ENCODE measurements at places on chromosomes 12 and 14.

DNA sequence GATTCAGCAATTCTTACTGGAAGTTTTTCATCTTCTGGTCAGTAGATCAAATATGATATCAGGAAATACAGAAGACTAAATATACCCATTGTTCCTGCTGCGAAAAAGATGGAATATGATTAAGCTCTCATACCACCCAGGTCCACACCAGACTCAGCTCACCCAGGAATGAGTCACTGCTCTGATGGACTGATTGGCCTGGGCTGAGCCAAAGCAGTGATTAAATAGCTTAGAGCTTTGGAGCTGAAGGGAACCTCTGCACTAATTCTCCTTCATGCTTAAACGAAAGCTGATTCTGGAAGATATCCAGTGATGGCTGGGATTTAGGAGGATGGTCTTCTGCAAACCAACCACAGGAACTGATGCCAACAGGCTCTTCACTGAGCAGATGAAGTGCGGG, 62.0 kb upstream of the SYT1 start:
- peak; percentile 86 for DNase-seq

DNA sequence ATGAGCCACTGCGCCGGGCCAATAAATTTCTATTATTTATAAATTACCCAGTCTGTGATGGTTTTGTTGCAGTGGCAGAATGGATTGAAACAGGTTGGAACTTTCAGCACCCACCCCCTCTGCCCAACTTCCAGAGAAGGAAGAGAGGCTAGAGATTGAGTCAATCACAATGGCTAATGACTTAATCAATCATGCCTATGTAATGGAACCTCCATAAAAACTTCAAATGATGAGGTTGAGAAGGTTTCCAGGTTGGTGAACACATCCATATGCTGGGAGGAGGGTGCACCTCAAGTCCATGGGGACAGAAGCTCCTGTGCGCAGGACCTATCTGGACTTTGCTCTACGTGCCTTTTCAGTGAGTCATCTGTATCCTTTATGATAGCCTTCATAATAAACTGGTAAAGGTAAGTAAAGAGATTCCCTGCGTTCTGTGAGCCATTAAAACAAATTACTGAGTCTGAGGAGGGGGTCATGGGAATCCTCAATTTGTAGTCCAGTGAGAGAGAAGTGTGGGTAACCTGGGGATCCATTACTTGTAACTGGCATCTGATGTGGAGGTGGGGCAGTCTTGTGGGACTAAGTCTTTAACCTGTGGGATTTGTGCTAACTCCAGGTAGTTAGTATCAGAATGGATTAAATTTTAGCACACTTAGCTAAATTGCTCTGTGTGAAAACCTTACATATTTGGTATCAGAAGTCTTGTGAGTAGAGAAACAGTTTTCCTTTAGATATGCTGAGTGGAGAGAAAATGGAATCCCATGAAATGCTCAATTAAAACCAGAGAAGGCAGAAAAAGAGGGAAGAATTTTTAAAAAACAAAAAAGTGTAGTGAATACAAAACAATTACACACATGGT, 11.7 kb upstream of the NGDN start:
- no peak for DNase-seq

GRCh38 chr14:90645842-90646443, 170.3 kb downstream of the TTC7B start:
- peak; percentile 43 for DNase-seq

DNA sequence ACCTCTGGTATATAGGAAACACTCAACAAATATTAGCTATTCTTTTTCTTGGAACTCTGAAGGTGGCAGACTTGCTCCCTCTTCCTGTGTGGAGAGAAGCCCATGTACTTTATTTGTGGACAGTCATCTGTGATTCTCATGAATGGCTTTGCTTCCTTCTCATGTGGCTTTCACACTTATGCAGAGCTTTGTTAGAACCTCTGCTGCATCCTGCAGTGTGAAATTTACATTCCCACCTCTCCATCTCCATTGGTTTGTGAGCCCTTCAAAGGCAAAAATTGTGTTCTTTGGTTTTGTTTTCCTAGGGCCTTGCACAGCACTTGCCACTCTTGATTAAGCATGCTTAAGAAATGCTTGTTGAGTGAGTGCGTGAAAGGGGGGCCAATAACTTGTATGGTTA, 51.9 kb downstream of the BICD1 start:
- no peak for DNase-seq

- DNase-seq = peak; percentile 50
These were observed 278.1 kb upstream of the FAR2 start for GRCh38 chr12:28870839-28871440.

DNA sequence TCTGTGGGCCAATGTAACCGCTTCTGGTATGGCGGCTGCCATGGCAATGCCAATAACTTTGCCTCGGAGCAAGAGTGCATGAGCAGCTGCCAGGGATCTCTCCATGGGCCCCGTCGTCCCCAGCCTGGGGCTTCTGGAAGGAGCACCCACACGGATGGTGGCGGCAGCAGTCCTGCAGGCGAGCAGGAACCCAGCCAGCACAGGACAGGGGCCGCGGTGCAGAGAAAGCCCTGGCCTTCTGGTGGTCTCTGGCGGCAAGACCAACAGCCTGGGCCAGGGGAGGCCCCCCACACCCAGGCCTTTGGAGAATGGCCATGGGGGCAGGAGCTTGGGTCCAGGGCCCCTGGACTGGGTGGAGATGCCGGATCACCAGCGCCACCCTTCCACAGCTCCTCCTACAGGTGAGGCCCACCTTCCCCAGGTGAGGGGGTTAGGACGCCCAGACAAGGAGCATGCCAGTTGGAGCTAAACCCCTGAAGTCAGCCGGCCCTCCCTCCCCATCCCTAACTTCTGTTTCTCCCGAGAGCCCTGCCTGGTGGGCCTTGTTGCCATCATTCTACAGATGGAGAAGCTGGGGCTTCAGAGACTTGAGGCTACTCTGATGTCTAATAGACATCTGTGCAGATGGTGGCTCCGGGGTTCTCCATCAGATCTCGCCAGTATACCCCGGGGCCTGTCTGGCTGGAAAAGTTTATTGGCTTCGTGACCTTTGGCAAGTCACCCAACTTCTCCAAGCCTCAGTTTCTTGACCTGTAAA, 25.3 kb downstream of the PAPLN start:
- DNase-seq = no peak

- no peak for DNase-seq
These were observed 826 bp upstream of the HOXC6 start for GRCh38 chr12:54027442-54027786.

- peak; percentile 65 for DNase-seq
These were observed 8.5 kb downstream of the SLC38A1 start for GRCh38 chr12:46260124-46260912.

DNA sequence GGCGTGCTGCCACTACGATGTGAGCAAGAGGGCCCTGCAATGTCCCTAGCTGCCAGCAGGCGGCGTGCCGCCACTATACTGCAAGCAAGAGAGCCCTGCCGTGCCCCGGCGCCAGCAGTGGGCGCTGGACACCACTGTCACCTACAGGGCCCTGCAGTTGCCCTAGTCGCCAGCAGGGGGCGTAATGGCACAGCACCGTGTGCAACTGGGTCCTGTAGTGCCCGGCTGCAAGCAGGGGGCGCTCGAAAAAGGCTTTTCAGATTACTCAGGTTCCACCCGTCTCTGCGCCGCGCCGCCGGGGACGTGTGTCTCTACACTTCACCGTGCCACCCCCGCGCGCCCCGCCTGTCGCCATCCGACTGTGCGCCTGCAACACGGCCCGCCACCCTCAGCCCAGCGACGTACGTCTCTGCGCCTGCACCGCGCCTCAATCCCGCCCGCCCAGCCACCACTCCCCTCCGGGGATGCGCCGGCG, 1356.9 kb downstream of the TMEM121 start:
- DNase-seq = no peak

DNA sequence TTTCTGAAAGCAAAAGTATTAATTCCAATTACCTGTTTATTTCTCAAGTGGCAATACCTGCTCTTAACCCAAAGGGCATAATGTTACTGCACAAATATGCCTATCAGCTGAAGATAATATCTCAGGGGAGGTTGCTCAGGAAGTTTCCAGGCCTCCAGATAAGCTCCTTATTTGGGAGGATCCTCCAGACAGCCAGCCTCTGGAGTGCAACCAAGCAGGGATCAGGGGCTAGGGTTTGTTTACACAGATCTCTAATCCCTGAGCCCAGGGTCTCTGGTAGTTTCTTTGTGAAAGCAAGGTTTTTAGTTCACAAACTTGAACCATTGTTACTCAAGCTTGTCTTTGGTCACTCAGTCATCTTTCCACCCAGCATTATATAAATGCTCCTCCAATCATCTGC, 124.4 kb downstream of the SLC38A4 start:
- DNase-seq = no peak

- DNase-seq = peak; percentile 66
These were observed 101.0 kb downstream of the BEGAIN start for GRCh38 chr14:100486025-100486828.

DNA sequence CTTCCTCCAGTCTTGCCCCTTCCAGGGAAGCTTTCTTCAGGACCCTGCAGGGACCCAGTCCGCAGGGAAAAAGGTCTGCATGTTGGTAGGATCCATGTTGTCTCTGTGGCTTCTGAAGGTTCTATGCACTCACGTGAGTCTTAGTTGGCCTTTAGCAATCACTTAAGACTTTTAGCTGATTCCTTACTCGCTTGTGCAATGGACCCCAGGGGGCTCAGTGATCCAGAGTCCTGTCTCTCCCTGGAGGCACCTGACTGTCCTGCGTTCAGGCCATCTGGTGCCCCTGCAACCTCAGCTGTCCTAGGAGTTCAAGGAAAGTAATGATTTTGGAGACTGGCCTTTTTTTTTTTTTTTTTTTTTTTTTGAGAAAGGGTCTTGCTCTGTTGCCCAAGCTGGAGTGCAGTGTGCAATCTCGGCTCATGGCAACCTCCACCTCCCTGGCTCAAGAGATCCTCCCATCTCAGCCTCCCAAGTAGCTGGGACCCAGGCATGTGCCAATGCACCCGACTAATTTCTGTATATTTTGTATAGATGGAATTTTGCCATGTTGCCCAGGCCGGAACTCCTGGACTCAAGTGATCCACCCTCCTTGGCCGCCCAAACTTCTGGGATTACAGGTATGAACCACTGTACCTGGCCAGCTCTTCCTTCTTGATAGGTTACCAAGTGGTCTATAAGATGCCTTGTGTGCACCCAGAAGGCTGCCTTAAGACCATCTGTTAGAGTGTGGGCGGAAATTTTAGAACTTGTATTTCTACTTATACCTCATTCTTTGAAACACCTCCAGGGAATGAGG, 4.6 kb downstream of the IFI27L2 start:
- peak; percentile 22 for DNase-seq

DNA sequence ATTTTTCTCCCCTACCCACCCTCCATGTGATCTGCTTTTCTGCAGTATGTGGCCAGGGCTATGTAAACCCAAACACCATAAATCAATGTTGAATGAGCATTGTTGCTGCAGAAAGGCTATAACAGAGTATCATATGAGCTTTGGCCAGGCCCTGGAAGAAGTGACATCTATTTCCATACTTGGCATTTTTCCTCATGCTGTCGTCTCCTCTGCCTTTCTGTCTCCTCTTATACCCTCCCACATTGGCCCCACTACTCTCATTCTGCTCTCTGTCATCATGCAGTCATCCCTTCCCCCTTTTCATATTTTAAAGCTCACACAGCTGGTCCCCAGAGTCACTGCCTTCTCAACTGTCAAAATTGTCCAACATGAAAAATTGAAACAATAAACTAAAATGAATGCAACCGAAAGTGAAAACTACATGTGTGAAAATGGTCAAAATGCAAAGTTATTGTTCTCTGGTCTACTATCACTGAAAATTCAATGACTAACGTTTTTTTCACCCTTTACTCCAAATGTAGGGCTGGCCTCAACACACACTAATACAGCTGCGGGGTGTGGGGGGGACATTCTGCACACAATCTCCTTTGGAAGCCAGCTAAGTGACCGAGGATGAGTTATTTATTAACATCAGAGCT, 290.7 kb upstream of the TMPO start:
- no peak for DNase-seq

- DNase-seq = no peak
These were observed 99.7 kb upstream of the FUT8 start for GRCh38 chr14:65312859-65313258.

GRCh38 chr14:85359505-85359904, 170.4 kb upstream of the FLRT2 start:
- DNase-seq = no peak

- DNase-seq = peak; percentile 66
These were observed 205.0 kb upstream of the CDKN3 start for GRCh38 chr14:54191846-54192245.

DNA sequence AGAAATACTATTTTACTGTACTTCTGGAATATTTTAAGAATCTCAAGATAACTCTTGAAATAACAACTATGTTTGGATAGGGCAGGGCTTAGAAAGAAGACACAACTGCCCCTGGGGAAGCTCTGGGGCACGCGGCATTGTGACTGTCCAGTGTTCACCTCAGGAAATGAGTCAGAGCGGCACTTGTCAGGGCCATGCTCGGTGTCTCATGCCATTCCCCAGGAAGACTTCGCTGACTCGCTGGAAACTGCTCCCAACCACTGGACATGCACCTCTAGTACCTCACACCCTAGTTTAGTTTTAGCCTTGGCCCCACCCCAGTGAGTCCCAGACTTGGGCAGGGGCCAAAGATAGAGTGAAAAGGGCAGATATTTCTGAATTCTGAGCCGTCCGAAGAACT, 192.0 kb downstream of the TTC7B start:
- DNase-seq = peak; percentile 71

GRCh38 chr14:45868863-45869262, 615.9 kb upstream of the MIS18BP1 start:
- no peak for DNase-seq

- peak; percentile 48 for DNase-seq
These were observed 1.3 kb downstream of the ATP2A2 start for GRCh38 chr12:110282300-110282860.

DNA sequence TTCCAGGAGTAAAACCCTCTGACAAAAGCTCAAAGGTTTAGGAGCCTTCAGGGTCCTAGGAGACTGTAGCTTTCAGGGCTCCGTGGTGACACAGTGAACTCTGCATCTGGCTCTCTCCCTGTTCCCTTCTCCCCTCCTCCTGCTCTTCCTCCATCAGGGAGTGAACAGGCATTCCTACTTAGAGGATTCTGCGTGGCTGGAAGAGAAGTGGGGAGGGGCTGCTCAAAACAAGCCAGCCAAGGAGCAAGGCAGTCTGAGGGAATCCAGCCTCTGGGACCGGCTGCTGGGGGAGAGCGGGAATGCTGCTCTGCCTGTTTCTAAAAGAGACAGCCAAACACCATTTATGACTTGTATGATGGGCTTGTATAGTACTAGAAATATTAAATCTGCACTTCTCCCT, 49.5 kb downstream of the RBMS2 start:
- DNase-seq = no peak

DNA sequence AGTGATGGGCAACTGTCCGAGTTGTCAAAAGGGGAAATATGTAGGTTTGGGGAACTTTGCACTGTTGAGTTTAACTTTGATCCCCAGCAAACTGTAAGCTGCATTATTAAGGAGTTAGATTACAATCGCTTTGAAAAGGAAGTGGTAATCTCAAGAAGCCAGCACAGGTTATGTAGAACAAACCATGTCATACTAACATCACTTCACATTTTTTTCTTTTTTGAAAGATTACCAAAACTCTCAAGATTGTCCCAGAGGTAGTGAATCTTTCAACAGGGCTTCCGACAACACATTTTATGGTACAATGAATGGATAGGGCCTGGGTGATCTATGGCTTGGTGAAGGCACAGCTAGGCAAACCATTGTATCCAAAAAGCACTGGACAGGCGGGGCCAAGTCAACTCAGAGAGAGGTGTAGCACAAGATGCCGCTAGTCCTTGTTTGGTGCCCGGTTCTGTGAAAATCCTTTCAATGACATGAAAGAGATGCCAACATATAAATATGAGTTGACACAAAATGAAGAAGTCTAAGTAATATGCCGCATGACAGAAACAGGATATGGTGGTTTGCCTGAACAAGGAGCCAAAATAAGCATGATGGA, 24.3 kb upstream of the PARP11 start:
- no peak for DNase-seq

GRCh38 chr12:69688471-69689427, 10.4 kb downstream of the BEST3 start:
- DNase-seq = peak; percentile 95

Data from epithelial cell of esophagus (primary cell).